ENCODE measurements at places on chromosomes 7 and 10.

GRCh38 chr10:112584276-112584675, 137.3 kb downstream of the VTI1A start:
- no peak for DNase-seq

DNA sequence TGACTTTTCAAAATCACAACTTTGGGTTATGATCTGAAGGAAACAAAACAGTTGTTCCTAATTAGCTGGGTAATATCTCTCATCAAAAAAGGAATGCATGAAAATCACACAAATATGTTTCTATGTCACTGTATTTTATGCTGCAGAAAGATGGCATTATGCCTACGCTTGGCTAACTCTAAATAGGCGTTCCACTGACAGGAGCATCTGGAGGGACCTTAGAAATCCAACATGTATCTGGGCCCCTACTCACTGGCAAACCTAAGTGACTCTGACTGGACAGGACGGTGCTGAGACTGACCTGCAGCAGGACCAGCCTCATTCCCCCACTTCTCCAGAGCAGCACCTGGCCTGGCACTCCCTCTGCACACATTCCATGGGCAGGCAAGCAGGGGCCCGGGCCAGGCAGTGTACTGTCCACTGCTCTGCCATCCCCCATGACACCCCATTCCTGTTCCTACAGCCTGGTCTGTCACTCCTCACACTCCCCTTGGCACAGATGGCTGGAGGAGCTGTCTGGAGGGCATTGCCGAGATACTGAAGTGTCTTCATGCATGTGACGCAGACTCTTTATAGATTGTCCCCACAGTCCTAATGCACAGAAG, 2.6 kb upstream of the MYL7 start:
- DNase-seq, result no peak

- no peak for DNase-seq
Measured at GRCh38 chr7:23964715-23965114, 254.7 kb downstream of the STK31 start.

GRCh38 chr10:96208271-96208670, 63.1 kb downstream of the BLNK start:
- DNase-seq, result no peak

GRCh38 chr7:111238886-111239285, 148.0 kb downstream of the LRRN3 start:
- DNase-seq, result no peak

DNA sequence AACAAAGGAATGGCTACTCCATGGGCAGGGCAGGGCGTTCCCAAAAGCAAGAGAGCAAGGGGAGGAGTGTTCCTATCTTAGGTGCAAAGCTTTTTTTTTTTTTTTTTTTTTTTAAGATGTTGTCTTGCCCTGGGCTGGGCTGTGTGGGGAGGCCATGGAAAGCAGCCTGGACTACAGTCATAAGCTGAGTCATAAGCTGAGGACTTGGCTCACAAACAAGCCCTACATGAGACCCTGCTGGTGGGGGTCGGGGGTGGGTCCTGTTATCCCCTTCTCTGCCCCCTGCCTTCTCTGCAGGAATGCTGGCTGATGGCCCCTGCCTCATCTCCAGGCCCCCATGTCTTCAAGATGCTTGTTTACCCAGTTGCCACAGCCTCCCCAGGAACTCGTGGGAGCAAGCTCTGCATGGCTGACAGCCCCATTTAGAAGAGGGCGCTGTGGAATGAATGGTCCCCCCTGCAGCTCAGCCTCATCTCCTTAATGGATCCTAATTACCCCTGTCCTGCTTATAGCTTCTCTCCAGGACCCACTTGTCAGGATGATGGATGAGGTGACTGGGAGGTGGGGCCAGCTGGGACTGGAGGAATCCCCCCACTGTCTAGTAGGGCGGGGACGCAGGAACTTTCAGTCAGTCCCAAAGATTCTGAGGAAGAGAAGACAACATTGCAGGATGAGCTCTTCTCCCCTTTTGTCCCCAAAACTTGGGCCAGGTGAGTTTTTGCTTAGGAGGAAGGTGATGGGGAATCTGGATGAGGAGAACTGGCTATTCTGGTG, 340.8 kb upstream of the PODXL start:
- no peak for DNase-seq

GRCh38 chr7:145737617-145738016, 379.0 kb upstream of the CNTNAP2 start:
- no peak for DNase-seq

- no peak for DNase-seq
Measured at GRCh38 chr7:116772926-116773749, 89.2 kb upstream of the CAPZA2 start.

- DNase-seq, result no peak
Measured at GRCh38 chr7:11830582-11831155, 1.3 kb downstream of the THSD7A start.

- no peak for DNase-seq
Measured at GRCh38 chr7:110317541-110318265, 773.2 kb upstream of the LRRN3 start.

DNA sequence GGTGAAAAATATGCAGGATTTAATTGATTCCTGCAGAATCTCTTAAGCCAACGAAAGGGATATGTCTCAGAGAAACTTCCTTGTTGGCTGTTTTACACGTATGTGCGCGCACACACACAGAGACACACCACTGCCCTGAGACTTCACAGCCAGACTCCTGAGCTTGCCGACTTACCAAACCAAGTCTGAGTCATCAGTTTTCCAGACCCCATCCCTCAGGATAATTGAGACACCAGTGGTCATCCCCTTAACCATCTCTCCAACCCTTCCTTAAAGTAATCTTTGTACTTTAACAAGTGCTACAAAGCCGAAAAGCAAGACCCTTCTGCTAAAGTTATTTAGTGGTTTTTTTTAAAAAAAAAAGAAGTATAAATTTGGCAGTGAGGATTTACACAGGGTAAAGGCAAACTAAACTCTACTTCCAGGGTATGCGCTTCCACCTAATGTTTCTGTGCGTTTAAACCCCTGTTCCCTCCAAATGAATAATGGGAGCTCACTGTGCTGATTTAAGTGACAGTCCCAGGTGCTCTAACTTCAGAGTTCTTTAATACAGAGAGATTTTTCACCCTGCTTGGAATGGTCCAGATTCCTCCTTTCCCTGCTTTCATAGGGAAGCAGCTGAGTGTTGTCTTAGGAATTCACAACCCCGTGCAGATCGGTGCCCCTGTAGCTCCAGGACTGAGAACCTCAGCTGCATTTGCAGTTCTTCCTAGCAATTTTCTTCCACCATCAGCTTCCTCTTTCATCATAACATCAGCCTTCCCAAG, 198.5 kb downstream of the INHBA start:
- no peak for DNase-seq

GRCh38 chr7:1704811-1705738, 35.0 kb downstream of the ELFN1 start:
- DNase-seq, result peak; percentile 44

GRCh38 chr7:109552017-109552416, 982.3 kb downstream of the DNAJB9 start:
- DNase-seq, result no peak

DNA sequence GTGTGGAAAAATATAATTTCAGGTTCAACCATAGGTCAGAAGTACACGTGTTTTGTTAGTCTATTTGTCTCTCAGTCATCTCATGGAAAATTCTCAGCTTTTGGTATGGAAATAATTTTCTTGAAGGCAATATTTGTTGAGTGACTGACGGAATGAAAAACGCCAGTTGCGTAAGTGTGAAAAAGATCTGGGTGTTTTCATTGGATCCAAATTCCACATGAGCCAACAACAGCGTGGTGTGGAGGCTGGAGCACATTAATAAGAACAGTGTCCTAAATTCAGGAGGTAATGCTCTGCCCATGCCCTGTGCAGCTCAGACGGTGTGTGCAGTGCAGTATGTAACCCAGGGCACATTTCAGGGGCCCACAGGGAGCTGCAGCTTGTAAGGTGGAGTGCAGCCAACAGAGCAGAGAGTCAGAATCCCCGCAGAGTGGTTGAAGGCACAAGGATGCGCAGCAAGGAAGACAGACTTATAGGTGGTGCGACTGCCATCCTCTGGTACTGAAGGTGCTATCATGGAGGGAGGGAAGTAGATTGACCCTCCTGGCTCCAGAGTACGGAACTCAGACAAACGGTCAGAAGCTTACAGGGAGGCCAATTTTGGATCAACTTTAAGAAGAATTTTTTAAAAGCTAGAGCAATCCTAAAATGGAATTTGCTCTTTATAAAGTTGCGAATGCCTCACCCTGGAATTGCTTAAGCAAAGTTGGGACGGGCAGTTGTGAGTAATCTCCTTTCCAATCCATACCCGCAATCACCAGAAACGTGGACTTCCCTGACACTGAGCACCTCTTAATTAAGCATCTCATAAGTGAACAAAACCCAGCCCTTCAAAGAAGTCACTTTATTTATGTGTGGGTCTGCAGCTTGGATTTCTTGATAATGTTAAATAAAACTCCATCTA, 38.0 kb downstream of the EGFR start:
- DNase-seq, result no peak

DNA sequence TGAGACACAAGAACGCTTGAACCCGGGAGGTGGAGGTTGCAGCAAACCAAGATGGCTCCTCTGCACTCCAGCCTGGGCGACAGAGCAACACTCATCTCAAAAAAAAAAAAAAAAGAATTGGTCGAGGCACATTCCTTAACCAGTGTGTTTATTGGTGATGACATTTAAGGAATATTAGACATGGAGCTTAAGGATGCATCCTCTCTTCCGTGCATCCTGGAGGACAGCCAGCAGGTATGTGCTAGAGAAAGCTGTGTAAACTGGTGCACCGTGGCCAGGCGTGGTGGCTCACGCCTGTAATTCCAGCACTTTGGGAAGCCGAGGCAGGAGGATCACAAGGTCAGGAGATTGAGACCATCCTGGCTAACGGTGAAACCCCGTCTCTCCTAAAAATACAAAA, 11.8 kb downstream of the ZKSCAN1 start:
- DNase-seq, result no peak

GRCh38 chr10:13830385-13830784, 243.6 kb downstream of the PRPF18 start:
- no peak for DNase-seq

DNA sequence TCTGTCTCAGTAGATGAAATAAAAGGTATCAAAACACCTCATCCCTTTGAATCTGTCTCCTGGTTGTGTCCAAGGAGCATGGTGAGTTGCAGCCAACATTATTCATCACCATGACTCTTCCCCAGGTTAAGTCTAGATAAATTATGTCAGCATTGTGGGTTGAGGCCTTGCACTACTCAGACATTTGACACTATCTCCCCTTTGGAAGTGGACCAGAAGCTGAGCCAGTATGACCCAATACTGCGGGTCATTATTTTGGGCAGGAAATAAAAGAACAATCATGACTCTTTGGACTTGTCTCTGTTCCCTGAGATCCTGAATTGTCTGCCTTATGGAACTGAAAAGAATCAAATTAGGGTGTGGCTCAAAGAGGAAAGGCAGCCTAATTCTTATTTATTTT, 168.2 kb upstream of the FAM171A1 start:
- DNase-seq, result peak; percentile 1

GRCh38 chr10:117126034-117126433, 12.0 kb downstream of the VAX1 start:
- DNase-seq, result no peak

- DNase-seq, result no peak
Measured at GRCh38 chr7:141411133-141411532, 140.1 kb upstream of the AGK start.

GRCh38 chr10:132355297-132355696, 23.3 kb downstream of the LRRC27 start:
- no peak for DNase-seq

GRCh38 chr10:98349508-98349922, 65.5 kb downstream of the PYROXD2 start:
- DNase-seq, result no peak

GRCh38 chr7:90078921-90079320, 75.3 kb upstream of the STEAP1 start:
- DNase-seq, result no peak

DNA sequence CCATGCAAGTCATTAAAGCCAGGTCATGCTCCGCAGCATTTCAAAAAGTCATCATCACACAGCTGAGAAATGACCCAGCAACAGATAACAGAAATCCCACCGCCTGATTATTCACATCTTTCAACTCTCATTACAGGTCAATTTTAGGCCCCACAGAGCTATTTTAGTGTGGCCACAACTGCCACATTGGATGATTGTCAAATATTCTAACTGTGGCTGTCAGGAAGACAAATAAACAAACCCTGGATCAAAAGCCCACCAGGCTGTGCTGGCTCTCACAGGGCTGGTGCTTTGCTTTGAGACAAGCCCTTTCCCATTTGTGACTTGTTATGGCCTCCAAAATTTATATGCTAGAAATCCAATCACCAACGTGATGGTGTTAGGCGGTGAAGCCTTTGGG, 117.6 kb upstream of the CDC14C start:
- peak; percentile 47 for DNase-seq

GRCh38 chr10:68561865-68562649, 1.9 kb downstream of the TET1 start:
- peak; percentile 66 for DNase-seq

DNA sequence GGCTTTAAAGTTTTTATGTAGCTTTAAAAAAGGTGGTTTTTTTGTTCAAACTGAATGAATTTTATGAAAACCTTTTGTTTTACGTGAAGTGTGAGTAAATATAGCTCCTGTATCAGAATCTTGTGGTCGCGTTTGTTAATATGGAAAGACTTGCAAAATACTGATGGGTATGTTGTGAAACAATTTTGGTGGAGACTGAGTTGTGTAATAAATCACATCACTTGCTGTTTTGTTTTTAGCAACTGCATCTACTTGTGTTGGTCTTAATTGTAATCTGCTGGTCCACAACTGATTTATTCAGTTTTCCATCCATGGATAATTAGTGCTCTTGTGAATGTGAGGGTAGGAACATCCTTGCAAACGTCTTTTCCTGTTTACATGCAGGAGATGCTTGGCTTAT, 10.5 kb downstream of the PLXDC2 start:
- no peak for DNase-seq

GRCh38 chr10:62594093-62594520, 210.4 kb upstream of the ADO start:
- peak; percentile 68 for DNase-seq

- DNase-seq, result no peak
Measured at GRCh38 chr10:6019010-6019782, 41.9 kb upstream of the IL15RA start.

GRCh38 chr10:13715100-13715499, 128.3 kb downstream of the PRPF18 start:
- DNase-seq, result no peak

- peak; percentile 26 for DNase-seq
Measured at GRCh38 chr10:1418031-1418550, 319.2 kb downstream of the ADARB2 start.

DNA sequence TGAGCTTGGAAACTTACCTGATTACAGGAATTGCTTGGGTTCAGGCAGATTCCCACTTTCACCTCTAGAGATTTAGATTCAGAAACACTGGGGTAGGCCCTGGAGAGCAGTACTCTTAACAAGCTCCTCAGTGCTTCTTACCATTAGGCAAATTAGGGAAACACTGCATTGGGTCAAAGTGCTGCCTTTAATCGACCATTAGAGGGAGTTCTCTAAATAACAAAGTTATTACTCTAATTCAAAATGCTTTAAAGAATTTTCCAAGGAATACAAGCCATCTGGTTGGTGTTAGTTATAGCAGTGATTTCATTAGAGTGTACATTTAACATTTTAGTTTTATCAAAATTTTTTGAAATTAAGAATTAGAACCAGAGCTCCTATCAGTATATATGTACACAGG, 324.5 kb downstream of the GFRA1 start:
- DNase-seq, result no peak
